ENCODE measurements at places on chromosomes 7 and 10.

DNA sequence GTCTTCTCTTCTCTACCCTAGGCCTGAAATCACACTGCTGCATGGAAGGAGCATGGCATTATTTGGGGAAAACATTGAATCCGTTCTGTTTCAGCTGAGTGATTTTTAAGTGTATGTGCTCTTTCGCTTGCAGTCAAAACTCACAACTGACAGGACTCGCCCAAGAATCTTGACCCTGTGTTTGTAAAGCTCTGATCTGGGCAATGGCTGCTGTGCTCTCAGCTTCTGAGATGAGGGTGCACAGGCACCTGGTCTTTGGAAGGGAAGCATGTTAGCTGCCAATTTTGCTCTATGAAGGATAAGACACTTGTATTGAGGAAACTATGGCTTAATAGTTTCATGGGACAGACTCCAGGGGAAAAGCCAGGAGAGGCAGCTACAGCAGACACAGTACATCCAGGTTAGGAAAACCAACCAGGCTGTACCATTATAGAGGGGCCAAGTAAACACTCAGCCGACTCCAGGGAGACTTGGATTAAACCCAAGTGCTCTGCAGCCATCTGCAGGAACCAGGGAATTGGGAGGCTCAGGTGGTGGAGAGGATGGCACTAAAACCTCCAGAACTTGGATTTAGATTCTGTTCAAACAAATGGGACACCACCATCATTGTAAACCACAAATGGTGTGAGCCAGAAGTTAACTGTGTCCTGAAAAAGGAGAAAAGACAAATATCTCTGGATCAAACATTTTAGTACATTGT is 43.3 kb downstream of the LYZL1 start:
- no peak for DNase-seq

DNA sequence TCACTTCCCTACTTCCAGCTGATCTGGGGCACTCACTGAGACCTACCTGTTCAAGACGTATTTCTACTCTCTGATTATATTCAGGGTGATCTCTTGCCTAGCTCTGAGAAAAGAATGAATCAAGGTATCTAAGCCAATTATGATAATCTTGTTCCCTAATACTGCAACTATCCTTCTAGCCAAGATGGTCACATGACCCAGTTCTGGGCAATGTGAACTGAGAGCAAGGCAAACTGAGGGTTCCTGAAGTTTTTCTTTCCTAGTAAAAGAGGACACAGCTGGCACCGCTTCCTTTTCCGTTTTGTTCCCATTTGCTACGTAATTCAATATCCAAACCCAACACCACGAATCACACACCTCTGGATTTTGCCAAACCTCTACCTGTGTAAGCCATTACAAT is 5.9 kb upstream of the GPAM start:
- no peak for DNase-seq

GRCh38 chr10:11513727-11514126 is 97.7 kb downstream of the USP6NL start:
- DNase-seq, result no peak

DNA sequence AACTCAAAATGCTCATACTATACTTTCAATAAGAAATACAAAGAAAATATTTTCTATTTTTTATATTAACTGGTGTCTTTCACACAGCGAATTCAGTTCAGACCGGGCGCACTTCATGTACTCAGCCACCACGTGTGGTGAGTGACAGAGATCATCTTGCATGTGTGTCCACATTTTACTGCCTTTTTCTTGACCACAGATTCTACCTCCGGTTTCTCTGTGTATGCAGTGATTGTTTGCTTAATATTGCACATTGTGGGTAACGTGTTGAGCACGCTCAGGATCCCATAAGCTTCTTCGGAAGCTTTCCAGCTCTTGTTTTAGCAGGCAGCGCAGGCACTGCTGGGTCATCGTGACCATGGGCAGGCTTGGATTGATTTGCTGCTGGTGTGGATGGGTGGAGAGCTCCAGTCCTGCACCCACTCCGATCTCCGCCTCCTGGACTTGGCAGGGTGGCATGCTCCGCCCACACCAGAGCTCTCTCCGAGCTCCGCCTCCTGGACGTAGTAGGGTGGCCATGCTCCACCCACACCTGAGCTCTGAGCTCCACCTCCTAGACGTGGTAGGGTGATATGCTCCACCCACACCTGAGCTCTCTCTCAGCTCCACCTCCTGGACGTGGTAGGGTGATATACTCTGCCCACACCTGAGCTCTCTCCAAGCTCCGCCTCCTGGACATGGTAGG is 253.3 kb downstream of the DIP2C start:
- no peak for DNase-seq

GRCh38 chr7:133070562-133070961 is 11.3 kb downstream of the CHCHD3 start:
- no peak for DNase-seq

DNA sequence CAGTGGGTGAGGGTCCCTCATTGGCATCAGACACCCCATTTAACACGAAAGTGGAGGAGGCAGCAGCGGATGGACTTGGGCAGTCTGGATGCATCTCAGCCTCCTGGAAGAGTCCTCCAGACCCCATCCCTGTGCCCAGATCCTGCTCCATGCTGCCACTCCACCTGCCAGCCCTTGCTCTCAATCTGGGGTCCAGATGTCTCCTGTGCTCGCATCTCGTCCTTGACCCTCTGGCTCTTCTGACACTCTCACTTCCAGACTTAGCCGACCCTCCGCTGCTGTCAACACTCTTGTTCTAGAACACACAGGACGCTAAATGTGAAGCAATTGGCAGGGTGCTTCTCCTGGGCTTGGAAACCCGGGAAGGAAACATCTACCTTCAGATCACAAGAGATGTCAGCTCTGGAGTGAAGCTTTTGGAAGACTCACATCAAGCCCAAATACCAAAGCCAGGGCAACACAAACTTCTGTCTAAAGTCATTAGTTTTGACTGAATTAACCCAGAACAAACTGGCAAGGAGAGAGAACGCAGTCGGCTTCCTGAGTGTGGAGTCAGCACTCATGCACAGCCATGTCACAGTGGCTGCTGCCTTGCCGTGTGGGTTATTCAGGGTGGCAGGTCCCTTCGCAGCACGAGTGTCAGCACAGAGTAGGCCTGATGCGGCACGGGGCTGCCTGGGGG is 379.1 kb downstream of the TCERG1L start:
- DNase-seq, result no peak

- no peak for DNase-seq
Measured at GRCh38 chr10:92595505-92595904, 2.6 kb downstream of the KIF11 start.

- DNase-seq, result no peak
Measured at GRCh38 chr10:31620226-31621151, 301.5 kb downstream of the ZEB1 start.

DNA sequence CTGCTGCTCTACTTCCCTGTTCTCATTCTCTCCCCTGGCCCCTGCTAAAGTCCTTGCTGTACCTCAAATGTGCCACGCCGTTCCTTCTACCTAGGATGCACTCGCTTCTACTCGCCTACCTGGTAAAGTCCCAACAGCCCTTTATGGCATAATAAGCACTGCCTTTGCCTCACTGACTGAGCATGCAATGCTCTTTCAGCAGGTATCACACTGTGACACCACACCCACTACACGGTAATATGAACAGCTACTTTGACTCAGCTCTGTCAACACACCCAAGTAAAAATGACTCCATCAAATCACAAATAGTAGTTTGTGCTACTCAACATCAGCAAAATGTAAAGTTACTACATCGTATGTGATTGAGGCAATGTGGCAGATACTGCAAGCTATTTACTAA is 37.6 kb downstream of the FAM204A start:
- DNase-seq, result no peak

DNA sequence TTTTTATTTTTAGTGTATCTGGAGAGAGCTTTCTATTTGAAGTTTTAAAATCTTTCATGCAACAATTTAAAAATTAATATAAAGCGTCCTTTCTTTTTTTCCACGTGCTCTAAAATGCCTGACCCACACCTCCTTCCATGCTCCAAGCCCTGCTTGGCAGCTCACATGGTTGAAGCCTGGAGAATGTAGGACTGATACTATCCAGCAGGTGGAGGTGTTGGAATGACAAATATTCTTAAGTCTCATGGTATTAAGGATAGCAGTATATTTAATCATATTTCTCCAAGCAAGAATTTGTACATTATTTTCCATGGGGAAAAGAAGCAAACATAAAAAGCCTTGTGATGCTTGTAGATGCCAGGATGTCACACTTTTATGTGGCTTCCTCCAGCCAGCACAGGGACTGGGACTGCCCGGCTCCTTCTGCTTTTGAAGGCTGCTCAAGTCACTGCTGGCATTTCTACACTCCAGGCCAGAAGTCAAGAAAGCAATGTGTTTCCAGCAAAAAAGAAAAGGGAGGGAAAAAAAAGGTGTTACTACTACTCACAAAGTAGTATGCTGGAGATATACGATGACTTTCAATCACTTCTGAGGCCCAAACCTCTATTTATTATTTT is 49.7 kb downstream of the BZW2 start:
- DNase-seq, result no peak

- no peak for DNase-seq
Measured at GRCh38 chr10:129505500-129506075, 38.5 kb downstream of the MGMT start.

DNA sequence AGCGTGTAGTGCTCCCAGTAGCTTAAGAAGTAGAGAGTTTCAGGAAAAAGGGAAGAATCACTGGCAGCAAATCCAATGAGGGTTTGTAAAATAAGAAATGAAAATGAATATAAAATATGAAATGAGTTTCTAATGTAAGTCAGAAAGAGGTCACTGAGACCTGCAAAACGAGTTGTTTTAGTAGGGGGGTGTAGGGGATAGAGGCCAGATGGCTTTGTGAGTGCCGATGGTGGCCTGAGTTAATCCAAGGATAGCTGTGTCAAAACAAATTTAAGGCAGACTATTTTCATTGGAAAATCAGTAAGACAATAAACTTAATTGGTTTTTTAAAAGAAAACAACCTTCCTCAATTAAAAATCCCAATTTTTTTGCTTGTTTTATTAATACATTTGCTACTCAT is 745 bp upstream of the ASB15 start:
- DNase-seq, result no peak

DNA sequence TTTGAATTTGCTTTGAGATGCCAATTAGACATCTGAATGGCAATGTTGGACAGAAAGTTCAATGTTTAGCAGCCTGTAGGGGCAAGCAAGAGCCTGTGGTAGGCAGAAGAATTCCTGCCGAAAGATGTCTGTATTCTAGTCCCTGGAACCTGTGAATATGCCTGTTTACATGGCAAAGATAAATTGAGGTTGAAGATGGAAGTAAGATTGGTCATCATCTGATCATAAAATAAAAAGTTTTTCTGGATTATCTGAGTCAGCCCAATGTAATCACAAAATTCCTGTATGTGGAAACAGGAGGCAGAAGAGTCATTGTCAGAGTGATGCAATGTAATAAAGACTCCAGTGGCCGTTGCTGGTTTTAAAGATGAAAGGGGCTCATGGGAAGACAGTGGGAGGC is 430.5 kb downstream of the MDFIC start:
- DNase-seq, result no peak

GRCh38 chr10:42551582-42552187 is 86.7 kb downstream of the ZNF33B start:
- no peak for DNase-seq

- DNase-seq, result no peak
Measured at GRCh38 chr10:76301211-76301610, 869.8 kb downstream of the LRMDA start.

DNA sequence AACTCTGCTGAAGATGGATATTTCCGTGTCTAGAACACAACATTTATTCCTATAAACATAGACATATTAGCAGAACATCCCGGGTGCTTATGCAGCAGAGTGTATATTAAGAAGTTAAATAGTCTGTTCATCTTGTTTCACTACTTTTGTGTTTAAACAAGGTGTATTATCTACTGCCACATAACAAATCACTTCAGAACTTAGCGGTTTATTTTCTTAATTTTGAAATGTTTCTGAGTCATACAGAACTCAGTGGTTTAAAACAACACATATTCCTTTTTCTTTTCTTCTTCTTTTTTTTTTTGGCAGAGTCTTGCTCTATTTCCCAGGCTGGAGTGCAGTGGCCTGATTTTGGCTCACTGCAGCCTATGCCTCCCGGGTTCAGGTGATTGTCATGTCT is 25.8 kb downstream of the DENND10 start:
- DNase-seq, result no peak

GRCh38 chr7:150744041-150744656 is 6.9 kb downstream of the GIMAP5 start:
- DNase-seq, result no peak

DNA sequence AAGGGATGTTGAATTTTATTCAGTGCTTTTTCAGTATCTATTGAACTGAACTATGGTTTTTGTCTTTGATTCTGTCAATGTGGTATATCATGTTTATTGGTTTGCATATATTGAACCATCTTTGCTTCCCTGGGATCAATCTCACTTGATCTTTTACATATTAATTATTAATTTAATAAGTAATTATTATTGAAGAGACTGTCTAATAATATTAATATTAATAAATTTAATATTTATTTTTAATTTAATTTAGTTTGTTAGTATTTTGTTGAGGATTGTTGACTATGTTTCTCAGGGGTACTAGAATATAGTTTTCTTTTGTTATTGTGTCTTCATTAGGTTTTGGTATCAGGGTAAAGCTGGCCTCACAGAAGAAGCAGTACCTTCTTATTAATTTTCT is 26.5 kb upstream of the TRA2A start:
- no peak for DNase-seq

DNA sequence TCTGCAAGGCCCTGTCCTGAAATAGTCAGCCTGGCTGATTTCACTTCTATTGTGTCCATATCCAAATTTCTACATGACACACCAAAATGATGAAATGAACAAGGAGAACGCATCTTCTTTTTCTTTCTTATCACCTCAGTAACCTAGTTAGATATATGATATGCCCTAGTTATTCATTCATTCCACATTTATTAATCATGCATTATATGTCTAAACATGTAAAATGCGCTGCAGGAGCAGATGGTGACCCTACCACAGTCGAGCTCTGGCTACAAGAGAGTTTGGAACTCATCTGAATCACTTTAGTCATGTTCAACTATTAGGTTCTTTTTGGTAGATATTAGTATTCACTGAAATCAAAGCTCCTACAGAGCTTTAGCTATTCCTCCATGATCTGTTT is 31.8 kb upstream of the VPS41 start:
- no peak for DNase-seq
